Effector CD4-positive, alpha-beta T cell (primary cell): ENCODE measurements at places on chromosomes 6 and 20.

- no peak for DNase-seq
Measured at GRCh38 chr6:101001012-101001411, 119.9 kb upstream of the ASCC3 start.

GRCh38 chr6:168039301-168039700, 39.7 kb downstream of the FRMD1 start:
- no peak for DNase-seq

DNA sequence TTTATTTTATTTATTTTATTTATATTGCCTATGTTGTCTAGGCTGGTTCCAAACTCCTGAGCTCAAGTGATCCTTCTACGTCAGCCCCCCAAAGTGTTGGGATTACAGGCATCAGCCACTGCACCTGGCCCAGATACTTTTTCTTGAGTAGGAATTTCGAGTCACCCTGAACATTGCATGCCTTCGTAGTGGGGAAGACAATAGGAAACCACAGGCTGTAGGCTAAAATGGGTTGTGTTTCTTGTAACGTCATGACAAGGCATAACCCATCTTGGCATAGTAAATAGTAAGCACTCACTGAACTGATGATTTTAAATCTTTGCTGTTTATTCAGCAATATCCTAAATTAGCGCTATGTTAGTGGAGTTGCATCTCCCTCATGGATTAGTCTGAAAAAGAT, 34.9 kb downstream of the PTPN1 start:
- no peak for DNase-seq

DNA sequence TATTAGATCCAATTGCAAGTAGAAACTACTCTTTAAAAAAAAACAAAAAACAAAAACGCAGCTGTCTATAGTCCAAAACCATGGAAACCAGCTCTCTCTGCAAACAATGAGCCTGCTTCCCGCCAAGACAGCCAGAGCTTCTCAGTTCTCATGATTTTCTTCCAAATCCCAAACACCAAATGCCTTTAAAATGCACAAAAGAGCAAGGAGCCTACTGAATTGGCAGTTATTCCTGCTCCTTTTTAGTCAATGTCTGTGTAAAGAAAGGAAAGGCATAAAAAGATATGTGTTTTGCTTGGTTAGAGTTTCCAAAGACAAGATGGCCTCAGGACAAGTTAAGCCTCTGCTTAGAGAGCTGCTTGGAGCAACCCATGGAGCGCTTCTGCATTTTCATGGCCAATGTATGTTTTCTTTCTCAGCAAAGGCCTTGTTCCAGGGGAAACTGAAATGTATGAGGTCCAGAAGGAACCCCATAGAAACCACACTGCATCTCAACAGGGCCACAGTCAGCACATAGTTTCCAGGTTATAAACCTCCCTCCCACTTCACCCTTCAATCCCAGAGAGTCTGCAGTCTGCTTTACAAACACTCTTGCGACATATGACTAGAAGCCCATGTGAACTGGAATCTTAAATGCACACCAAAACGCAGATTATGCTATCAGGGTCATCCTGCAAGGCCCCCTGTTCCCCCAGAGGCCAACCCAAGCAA, 209.3 kb upstream of the TAB2 start:
- DNase-seq: no peak

- DNase-seq: no peak
Measured at GRCh38 chr6:96787846-96788580, 49.3 kb downstream of the GPR63 start.

GRCh38 chr6:109299265-109299607, 83.0 kb downstream of the CD164 start:
- no peak for DNase-seq

GRCh38 chr6:124867121-124867520, 95.1 kb upstream of the RNF217 start:
- no peak for DNase-seq

GRCh38 chr6:149445095-149445466, 39.7 kb downstream of the ZC3H12D start:
- no peak for DNase-seq

- DNase-seq: no peak
Measured at GRCh38 chr20:9068233-9068801, 570 bp upstream of the PLCB4 start.

DNA sequence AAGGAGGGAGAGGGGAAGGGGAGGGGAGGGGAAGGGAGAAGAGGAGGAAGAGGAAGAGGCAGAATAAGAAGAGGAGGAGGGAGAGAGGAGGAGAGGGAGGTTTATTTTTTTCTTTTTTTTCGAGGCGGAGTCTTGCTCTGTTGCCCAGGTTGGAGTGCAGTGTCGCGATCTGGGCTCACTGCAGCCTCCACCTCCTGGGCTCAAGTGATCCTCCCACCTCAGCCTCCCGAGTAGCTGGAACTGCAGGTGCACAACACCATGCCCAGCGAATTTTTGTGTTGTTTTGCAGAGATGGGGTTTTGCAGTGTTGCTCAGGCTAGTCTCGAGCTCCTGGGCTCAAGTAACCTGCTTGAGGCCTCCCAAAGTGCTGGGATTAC, 6.1 kb upstream of the GJA10 start:
- no peak for DNase-seq

DNA sequence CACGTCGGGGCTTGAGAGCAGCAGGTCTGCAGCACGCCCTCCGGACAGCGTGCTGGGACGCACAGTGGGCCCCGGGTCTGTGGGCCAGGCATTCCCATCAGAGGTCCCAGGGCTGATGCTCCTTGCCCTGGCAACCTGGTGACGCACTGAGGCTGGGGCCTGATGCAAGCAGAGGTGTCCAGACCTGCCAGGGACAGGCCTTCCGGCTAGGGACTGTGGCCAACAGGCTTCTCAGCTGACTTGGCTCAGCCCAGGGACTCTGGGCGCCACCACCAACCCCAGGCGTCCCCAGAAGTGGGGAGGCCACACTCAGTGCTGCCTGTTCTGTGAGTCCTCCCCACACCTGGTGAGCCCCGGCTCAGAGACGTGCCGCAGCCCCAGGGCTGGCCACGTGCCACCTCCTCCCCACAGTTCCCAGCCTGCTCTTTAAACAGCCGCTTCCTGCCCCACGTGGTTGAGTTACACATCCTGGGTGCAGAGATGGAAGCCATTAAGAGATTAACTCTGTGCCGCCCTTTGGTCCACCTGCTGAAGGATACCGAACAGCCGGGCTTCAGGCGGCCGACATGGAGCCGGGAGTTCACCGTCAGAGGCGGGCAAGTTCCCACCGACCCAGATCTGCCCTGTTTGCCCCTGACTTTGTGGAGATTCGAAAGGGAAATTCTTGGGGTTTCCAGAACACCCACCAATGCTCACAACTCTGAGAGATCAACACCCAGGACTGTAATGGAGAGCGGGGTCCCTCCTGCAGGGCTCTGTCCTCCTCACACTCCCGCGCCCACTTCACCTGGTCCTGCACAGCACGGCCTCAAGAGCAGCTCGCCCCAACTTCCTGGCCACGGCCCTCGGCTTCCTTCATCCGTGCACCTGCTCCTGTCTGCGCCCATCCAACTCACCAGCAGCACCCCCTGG, 37.6 kb upstream of the ZBP1 start:
- DNase-seq: no peak

DNA sequence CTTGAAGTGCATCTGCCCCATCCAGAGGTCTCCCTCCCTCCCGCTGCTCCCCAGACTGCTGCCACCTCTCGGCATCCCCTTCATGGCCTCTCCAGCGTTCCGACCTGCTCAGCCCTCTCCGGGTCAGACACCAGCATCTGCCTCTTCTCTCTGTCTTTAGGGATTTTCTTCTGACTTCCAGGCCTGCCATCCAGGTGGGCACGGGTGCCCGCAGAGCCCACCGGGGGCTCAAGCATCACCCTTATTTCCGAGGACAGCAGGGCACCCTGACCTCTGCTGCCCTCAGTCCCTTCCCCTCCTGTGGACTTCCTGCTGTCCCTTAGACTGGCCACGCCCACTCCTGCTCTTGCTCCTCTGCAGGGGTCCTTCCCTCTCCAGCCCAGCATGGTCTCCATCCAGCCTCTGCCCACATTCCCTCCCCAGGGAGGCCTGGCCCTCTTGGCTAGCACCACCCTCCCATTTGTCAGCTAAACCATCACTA, 3.3 kb downstream of the NPEPL1 start:
- no peak for DNase-seq

- no peak for DNase-seq
Measured at GRCh38 chr6:129050086-129050485, 167.1 kb downstream of the LAMA2 start.
